Karpas-422 (cell line): ENCODE measurements at places on chromosomes 6 and 20.

GRCh38 chr6:169165561-169166300 lies 87.9 kb downstream of the THBS2 start:
- no peak for DNase-seq

DNA sequence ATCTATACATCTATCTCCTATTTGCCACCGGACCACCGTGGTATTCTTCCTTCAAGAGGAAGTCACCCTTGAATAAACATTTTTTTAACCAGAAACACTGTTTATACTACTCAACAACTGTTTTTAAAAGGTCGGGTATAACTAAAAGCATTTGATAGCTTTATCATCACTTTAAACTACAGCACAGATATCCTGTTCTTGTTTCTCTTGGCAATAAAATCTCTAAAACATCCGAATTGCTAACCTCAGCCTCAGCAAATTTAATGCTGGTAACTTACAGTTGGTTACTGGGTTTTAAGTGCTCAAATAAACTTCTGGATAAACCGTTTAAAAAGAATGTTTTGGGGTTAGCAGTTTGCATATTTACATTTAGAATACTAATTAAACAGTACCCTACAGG lies 20.4 kb downstream of the ZUP1 start:
- DNase-seq, result no peak

GRCh38 chr6:33746036-33746600 lies 587 bp downstream of the IP6K3 start:
- no peak for DNase-seq

DNA sequence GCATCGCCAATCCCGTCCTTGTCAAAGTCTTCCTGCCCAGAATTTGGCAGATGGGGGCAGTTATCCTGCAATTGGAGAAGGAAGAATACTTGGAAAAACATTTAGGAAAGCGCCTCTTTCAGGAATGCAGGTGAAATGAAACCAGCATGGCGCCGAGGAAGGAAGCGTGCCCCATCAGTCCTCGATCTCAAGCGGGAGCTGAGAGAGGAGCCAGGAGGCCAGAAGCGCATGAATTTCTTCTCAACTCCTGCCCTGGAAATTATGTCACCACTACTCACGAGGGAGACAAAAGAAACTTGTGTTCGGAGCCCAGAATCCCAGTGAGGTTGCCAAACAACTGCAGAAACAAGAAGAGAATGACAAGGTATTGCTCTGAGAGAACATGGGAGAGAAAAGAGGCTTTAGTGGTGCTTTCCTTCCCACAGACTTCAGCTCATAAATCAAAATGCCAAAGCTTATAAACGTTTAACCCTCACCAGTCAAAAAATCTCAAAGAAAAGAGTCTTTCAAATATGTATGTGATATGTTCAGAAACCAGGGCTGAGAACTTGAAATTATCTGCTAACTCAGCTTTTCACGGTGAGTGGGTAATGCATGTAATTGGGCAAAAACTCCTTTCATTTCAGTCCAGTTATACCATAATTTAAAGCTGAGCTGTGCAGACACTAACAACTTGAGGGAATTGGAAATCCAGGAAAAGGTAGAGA lies 23.9 kb downstream of the THBS2 start:
- no peak for DNase-seq

DNA sequence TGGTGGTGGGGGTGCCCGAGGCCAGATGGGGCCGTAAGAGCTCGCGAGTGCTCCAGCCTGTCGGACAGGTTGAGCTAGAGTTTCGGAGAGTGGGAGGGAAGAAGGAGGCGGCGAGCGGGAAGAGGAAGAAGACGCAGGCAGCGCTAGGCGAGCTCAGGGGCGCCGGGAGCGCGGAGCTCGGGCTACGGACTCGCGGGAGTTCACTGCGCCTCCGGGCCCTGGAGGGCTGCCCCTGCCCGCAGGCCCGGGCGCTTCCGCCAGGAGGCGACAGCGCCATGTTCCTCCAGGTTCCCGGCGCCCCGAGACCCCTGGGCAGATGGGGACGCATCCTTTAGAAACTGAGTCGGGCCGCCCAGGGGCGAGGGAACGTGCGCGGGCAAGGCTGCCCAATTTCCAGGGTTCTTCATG lies 984 bp downstream of the TFAP2C start:
- no peak for DNase-seq

DNA sequence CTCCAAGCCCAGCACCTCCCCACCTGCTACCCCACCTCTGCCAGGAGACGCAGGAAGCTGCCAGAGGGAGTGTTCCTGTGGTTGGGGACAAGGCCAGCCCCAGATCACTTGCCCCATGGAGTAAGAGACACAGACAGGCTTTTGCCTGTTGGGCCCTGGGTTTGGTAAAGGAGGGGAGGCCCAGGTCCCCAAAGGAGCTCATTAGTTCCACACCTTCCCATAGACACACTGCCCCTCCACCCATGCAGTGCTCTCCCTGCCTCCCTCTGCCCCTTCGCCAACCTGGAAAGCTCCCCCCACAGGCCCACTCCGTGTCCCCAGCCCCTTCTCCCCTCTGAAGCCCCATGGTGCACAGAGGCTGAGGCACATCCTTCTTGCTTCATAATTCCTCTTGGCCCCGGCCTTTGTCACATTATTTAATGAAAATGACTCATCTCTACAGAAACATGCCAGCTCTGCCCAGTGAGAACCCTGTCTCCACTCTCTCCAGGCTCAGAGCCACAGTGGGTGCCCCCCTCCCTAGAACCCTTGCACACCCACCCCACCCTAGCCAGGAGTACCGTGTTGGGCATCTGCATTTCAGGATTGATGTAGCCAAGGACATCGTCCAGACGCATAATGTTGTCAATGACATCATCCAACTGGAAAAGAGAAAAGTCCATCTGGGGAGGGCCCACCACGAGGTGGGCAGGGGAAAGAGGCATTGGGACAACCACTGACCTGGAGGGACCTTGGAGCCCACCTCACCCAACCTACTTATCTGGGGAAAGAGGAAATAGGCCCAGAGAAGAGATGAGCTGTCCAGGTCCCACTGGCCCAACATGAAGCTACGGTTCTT lies 46.0 kb downstream of the TFEB start:
- DNase-seq, result no peak

GRCh38 chr6:152099446-152100182 lies 292.1 kb downstream of the ESR1 start:
- no peak for DNase-seq

DNA sequence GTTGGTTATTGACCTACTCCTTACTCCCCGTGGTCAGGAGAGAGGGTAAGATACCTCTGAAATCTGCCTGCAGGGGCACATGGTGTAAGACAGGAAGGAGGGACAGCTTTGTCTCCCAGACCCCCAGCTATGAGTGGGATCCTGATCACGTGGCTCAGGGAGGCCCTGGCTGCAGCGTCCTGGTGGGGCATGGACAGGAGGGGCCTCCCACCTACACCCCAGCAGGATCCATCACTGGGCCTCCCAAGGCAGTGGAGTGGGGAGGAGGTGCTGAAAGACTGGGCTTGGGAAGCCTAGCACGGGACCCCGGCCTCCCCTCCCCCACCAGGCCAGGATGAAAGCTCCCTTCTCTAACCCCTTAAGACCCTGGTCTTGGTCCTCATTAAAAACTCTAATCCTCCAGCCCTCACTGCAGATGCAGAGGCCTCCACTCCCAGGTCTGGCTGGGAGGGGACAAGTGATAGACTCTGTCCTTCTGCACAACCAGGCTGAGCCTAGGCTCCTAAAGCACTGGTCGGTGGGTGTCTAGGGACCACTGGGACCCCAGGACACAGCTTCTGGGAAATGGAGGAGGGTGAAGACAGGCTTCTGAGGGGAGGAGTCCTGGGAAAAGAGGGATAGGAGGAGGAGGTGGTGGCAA lies 29.6 kb upstream of the VEGFA start:
- no peak for DNase-seq

DNA sequence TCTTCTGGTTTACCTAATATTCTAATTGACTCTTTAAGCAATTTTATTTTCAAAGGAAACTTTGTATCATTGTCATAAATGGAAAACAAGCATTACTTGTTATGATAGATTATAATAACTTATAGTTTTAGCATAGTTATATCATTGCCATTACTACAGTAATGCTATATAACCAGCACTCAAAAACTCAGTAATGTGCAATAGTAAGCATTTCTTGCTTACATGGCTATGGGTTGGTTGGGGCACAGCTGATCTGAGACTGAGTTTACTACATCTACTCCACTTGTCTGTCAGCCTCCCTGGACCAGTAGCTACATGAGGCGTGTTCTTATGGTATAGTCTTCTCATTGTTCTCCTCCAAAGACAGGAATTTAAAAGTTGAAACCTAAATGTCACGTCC lies 1085.6 kb upstream of the FLRT3 start:
- no peak for DNase-seq

DNA sequence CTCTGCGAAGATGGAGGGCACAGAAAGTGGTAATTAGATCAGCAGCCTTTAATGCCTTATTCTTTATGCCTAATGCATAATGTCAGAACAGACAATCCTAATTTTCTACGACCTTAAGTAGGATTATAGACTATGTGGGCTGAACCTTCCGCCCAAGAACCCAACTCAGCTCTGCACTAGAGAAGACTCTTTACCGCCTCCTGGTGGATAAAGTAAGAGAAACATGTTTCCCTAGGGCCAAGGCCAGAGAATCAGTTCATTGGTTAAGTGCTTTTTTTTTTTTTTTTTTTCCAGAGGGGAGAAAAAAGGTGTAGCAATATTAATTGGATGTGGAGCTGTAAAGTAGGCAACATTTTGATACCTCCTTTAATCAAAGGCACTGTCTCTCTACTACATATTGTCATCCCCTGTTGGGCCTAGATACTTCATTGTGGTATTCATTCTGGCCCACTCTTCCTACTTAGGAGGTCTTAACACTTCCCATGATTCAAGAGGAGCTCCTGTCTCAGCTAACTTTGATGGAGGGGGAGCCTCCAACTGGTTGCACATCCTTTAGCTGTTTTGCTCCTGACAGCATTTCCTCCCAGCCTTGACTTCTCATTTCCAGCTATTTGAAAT lies 124.9 kb upstream of the NRN1 start:
- DNase-seq, result peak; percentile 87

DNA sequence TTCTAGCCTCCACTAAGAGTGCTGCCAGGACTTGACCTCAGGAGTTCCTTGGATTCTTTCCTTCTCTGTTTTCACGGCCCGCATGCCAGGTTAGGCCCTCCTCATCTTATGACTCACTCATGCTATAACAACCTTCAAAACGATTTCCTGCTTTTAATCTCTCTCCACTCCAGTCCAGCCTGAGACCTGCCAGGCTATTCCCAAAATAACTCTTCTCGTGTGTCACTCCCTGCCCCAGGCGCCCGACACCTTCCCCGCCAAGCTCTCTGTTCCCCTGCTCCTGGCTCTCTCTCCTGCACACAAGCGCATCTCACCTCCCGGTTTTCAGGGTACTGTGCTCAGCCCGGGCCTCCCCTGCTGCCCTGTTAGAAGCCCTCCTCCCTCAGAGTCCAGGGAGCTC lies 64.1 kb upstream of the RPS6KA2 start:
- no peak for DNase-seq

DNA sequence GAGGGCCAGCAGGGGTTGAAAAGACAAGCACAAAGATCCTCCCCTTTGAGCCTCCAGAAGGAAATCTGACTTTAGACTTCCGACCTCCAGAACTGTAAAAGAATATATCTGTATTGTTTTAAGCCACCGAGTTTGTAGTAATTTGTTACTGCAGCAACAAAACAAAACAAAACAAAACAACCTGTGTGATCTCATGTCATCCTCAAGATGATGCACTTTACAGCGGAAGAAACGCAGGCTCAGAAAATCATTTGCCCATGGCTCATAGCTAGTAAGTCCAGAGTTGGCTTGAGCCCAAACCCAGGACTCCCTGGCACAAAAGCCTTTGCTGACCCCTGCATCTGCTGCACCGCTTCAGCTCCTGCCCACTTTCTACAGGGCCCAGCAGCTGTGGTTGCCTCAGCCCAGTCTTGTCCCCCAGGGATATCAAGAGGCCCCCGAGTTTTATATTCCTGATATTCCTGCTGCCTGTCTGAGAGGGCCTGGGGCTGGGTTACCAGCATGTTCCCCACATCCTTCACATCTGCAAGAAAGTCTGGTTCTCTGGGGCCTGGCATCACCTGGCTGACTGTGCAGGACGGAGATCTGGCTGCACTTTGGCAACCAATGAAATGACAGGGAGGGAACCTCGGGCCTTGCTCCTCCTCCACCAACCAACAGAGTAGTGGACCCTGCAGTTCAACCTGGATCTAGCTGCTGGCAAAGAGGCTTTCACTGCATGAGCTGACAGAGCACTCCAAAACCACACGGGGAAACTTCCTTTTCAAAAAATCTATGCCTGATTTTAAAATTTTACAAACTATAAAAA lies 56.9 kb downstream of the JPH2 start:
- DNase-seq, result no peak

- DNase-seq, result no peak
Observed at GRCh38 chr6:48744948-48745347, 634.0 kb upstream of the PTCHD4 start.

DNA sequence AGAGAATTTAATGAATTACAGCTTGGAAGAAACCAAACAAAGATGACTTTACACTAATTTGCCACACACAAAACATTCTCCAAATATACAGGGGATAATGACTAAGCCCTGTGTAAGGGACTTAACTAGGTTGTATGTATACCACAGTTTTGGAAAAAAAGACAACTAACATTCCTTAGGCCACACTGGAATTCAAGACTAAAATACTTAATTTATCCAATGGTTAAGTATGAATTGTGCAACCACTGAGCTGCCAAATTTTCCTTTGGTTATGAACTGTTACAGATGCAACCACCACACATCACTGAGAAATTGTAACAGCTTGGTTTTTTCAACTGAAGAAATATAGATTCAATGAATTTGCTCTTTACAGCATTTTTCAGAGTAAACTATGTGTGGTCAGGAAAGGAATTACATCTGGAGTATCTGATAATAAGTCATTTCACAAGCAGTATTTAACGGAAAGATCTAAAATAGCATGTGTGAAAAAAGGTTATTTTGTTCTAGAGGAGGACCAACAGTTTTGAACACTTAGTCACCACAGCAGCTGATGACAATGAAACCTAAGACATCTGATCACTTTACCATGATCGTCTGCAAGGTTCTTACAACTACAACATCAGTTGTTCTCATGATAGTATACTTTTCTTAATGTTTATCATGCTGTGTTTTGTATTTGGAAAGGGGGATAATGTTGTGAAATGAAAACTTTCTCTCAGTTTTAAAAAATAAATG lies 318.8 kb downstream of the BCKDHB start:
- no peak for DNase-seq

GRCh38 chr6:290111-290922 lies 2.0 kb upstream of the DUSP22 start:
- no peak for DNase-seq

- DNase-seq, result no peak
Observed at GRCh38 chr20:49529470-49529869, 38.5 kb downstream of the PTGIS start.

DNA sequence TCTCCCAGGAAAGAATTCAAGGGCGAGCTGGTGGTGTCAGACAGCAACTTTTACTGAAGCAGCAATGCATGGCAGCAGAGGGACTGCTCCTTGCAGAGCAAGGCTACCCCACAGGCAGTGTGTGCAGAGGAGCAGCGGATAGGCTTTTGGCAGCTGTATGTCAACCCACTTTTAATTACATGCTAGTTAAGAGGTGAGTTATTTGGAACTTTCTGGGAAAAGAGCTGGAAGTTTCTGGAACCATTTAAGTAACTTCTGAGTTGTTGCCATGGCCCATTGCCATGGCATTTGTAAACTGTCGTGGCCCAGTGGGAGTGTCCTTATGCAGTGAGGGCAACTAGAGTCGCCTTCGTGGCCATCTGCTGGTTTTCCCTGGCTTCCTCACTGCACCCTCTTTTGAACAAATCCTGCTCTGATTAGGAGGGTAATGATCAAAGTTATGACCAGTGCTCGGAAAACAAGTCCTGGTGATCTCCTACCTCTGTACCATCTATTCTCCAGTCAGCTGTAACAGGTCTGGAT lies 34.0 kb downstream of the BPIFB4 start:
- DNase-seq, result no peak

- DNase-seq, result no peak
Observed at GRCh38 chr6:40426346-40427066, 160.7 kb downstream of the LRFN2 start.
